ENCODE measurements at places on chromosomes 3 and 15.

DNA sequence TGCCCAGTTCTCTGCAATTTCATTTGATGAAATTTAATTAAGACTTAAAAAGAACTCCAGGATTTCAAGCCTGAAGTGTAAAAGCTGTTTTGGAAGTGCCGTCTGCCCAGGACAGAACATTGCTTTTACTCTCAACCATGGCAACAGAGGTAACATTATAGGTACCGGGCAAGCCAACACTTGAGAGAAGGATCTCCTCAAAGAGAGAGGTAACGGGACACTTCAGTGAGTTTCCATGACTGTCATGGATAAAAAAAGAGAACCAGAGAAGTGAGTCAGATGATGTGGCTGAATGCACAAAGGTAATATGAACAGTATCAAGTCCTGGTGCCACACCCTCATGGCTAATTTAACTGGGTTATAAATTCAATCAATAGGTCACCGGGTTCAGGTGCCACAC, 130.2 kb upstream of the LMOD3 start:
- no peak for DNase-seq

DNA sequence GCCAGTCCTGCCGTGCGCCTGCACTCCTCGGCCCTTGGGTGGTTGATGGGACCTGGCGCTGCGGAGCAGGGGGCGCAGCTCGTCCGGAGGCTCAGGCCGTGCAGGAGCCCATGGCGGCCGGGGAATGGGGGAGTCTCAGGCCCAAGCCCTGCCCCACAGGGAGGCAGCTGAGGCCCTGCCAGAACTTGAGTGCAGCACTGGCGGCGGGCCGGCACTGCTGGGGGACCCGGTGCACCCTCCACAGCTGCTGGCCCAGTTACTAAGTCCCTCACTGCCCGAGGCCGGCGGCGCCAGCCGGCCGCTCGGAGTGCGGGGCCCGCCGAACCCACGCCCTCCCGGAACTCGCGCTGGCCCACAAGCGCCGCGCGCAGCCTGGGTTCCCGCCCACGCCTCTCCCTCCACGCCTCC, 190.9 kb upstream of the MME start:
- peak; percentile 73 for DNase-seq

DNA sequence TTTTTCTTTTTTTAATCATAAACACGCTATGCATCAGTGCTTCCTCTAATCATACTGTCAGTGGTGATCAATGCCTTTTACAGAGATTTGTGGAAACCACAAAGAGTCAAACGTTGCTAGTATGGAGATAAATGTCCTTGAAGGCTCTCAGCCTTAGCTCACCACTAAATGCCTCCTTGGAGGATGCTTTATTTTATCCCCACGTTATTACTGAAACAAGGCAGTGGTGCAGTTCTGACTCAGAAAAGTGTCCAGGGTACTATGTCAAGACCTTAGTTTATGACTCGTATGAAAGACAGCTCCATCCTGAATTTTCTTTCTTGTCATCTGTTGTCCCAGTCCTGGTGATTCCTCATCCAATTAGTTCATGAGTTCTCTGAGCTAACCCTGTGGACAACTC, 1146.7 kb downstream of the IGSF11 start:
- no peak for DNase-seq

- DNase-seq = no peak
Measured at GRCh38 chr15:38740206-38740605, 175.6 kb upstream of the RASGRP1 start.

DNA sequence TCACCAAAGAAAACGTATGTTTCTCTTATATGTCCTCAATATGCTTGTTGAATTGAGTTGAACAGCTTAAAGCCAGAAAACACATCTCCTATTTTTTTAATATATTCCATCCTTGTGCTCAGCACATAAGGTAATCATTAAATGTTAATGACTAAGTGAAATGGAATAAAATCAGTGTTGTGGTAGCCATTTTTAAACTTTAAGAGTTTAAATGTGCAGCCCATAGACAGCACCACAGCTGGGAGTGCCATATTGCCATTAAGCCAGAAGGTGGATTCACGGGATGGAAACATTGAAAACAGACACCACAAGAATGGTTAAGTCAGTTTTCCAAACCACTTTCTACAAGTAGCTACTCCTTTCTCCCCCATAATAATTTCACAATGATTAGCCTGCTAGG, 76.8 kb upstream of the C15orf61 start:
- DNase-seq = no peak

GRCh38 chr3:25661694-25662437, 2.8 kb downstream of the TOP2B start:
- DNase-seq = no peak

DNA sequence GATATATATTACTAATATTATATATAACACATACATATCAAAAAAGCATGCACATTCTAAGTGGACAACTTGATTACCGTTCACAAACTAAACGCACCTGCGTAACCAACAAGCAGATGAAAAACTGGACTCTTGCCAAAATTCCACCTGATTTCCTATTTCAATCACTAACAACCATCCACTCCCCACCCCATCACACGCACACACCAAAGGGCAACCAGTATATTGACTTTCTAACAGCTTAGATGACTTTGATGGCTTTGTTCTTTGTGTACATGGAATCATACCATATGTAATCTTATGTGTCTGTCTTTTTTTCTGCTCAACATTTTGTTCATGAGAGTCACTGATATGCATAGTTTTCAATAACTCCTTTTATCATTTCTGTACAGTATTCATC, 496.8 kb upstream of the ARRDC4 start:
- DNase-seq = no peak

- no peak for DNase-seq
Measured at GRCh38 chr15:95025924-95026728, 794.8 kb downstream of the MCTP2 start.

GRCh38 chr3:69712269-69712668, 27.0 kb upstream of the MITF start:
- no peak for DNase-seq

GRCh38 chr3:152961323-152961722, 126.4 kb downstream of the P2RY1 start:
- no peak for DNase-seq

DNA sequence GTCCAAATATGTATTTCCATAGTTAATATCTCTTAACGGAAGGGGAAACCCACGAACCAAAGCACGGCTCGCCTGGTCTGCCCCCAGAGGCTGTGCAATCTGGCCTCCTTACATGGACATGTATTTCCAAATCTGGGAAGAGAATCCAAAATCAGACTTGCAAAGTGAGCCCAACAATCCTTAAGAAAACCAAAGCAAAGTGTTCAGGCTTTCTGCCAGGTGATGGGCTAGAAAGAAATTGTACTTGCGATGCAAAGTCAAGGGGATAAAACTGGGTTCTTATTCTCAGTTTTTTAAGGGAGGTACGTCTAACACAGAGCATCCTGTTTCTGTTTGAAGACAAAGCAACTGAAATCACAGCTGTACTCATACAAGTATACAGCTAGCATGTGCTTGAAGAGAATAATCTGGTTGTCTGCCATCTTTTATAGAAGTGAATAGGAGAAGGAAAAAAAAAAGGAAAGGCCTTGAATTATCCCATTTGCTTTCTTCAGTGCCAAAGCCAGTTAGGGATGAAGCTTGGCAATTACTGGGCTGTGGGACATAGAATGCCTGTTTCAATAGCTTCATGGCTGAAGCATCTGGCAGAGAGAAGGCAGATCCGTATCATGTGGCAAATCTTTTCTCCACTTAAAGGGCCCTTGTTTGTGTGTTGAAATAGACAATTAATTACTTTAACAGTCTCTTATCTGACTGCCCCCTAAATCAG, 48.4 kb downstream of the LRIG1 start:
- no peak for DNase-seq

DNA sequence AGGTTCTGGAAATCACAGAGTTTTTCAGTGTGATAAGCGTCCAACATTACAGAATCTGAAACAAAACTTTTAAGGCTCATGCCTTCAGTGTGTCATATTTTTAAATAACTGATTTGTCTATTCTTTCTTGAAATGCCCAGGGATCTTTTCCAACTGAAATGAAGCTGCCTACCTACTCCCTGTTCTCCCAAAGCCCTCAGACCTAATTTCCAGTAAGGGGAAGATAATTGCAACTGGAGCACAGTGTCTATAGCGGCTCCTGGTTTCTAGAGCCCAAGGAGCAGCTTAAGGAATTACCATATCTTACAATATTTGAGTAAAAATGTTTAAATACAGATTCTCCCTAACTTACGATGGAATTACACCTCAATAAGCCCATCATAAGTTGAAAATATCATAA, 33.0 kb downstream of the LRRC2 start:
- DNase-seq = no peak

- DNase-seq = peak; percentile 64
Measured at GRCh38 chr3:185341616-185342458, 21.1 kb upstream of the MAP3K13 start.

GRCh38 chr15:89244574-89244903, 760 bp downstream of the FANCI start:
- no peak for DNase-seq

- no peak for DNase-seq
Measured at GRCh38 chr3:57985176-57985983, 22.8 kb upstream of the FLNB start.

- no peak for DNase-seq
Measured at GRCh38 chr3:54873059-54874010, 54.5 kb downstream of the LRTM1 start.

DNA sequence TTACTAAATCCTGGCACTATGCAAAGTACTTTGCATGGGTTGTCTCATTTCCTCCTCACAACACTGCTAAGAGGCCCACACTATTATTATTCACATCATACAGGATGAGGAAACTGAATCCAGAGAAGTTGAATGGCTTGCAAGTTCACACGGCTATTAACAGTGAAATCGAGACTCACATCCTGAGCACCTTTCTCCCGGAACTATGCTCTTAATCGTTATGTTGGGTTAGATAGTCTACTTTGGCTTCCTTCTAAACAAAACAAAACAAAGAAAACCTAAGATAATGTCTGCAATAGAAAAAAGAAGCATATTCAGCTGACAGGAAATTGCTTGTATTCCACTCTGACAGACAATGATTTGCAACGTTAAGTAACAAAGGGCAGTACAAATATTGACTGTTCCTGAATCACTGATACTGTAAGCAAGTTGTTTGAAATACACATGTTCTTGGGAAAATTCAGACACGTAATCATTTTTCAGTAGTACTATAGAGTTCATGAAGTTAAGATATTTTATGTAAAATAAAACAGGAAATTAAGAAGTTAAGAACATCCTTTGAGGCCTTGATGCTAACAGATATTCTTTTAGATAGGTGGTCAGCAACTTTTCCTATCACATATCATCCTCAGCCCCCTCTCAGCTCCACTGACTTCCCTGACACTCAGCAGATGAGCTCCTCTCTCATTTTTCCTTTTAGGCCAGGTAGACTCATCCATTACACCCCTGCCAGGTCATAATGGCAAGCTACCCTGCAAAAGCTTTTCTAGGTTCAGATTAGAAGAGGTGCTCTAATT, 40.7 kb downstream of the C2CD4B start:
- DNase-seq = no peak

DNA sequence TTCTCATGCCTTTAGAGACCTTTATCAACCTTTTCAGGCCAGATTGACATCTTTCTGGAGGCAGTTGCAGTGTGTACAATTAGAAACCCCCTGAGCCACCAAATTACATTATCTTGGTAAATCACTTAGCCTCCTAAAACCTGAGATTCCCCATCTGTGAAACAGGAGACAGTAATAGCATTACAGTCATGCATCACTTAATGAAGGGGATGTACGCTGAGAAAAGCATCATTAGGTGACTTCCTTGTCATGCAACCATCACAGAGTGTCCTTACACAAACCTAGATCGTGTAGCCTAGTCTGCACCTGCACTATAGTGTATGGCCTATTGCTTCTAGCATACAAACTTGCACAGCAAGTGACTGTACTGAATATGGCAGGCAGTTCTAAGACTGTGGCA, 400.8 kb upstream of the CNTN3 start:
- DNase-seq = no peak

DNA sequence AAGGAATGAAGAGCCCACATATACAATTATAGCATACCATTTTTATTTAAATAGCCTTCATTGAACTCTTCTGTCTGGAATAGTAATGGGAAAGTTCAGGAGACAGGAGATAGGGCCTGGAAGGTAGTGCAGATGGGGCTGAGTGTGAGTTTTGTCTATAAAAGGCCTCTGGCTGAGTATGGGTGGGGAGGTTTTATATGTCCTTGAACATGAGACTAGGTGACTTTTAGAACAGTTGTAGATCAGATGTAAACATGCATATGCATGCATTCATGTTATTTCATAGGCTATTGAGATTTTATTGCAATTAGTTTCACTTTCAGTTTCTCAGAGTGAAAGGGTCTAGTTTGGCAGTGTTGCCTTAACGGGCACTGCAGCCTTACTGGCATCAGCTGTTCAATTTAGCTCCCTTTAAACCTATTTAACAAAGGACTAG, 27.1 kb downstream of the CGGBP1 start:
- no peak for DNase-seq

DNA sequence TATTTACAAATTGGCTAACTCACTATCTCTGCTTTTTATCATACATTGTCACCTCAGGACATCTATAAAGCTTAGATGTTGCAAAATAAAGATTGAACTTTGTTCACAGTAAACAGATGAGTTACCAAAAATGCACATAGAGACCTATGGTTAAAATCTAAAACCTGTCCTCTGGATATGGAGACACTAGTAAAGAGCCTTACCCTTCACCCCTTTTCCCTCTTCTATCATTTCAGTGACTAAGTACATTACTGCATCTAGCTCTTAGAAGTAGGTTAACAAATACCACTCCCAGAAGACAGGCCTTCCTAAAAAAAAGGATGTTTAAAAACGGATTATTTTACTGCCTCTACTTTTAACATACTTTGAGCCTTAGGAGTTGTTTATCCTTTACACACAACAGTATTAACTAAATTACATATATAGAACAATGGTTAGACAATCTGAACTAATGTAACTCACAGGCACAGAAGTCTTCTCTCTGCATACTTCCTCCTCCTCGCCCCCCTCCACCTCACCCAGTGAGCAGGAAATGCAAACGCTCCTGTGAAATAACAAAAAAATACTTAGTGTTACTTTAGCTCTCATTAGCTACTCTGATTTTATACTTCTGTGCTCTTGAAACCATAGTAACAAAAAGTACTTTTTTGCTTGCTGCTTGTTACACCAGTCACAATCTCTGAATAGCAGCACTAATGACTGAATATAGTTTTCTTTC, 23.3 kb downstream of the IREB2 start:
- no peak for DNase-seq

GRCh38 chr15:82146990-82147461, 101.2 kb upstream of the MEX3B start:
- no peak for DNase-seq

DNA sequence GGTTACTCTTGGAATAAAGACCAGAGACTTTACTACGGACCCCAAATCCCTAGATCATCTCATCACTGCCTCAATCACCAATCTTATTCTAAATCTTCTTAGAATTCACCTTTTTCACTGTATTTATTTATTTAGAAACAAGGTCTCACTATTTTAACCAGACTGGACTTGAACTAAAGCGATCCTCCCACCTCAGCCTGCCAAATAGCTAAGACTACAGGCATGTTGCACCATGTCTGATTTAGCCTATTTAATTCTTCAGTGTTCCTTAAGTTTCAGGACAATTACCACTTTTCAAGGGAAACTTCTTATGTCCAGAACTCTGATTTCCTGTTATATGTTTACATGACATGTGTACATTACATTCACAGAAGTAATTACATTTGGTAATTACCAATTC, 238.0 kb upstream of the COL8A1 start:
- DNase-seq = no peak

Measured in posterior cingulate gyrus (tissue), 11 donors.